Activated T-helper 1 cell treated with anti-CD3 and anti-CD28 coated beads, Interleukin-2, amount 50 U/mL, for 16 hours (primary cell): ENCODE measurements at places on chromosomes 6 and 20.

DNA sequence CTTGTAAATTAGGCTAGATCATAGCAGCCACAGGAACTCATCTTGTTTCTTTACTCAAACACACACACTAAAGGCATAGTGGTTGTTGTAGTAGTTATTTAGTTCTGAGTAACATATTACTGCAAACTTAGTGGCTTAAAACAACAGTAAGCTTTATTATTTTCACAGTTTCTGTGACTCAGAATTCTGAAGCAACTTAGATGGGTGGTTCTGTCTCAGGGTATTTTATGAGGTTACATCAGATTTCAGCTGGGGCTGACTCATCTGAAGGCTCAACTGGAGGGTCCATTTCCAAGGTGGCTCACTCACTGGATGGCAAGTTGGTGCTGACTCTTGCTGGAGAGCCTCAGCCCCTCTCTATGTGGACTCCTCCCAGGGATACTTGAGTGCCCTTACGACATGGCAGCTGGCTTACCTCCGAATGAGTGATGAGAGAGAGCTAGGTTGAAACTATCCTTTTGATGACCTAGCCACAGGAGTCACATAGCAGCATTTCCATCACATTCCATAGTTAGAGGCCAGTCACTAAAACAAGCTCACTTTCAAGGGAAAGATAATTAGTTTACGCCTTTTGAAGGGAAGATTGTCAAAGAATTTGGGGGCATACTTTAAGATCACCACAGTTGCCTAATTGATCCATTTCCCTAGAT, 136.5 kb upstream of the PRND start:
- DNase-seq = no peak

GRCh38 chr6:144266091-144266649, 19.0 kb upstream of the UTRN start:
- no peak for DNase-seq

- no peak for DNase-seq
Observed at GRCh38 chr6:37331047-37331446, 22.7 kb upstream of the RNF8 start.

DNA sequence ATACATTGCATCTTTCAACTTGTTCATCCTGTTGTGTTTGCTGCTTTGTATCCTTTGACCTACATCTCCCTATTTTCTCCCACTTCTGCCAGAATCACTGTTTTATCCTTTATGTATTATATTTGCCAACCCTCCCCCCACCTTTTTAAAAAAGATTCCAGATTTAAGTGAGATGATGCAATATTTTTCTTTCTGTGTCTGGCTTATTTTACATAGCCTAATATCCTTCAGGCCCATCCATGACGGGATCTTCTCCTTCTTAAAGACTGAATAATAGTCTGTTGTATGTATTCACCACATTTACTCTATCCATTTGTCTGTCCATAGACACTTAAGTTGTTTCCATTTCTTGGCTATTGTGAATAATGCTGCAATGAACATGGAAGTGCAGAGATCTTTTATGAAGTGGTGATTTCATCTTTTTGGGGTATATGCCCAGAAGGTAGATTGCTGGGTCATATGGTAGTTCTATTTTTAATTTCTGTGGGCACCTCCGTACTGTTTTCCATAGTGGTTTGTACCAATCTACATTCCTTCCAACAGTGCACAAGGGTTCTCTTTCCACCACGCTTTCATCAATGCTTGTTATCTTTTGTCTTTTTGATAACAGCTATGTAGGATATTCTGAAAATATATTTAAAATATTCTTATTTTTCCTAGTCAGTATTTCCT, 181.0 kb downstream of the CDKAL1 start:
- DNase-seq = no peak

DNA sequence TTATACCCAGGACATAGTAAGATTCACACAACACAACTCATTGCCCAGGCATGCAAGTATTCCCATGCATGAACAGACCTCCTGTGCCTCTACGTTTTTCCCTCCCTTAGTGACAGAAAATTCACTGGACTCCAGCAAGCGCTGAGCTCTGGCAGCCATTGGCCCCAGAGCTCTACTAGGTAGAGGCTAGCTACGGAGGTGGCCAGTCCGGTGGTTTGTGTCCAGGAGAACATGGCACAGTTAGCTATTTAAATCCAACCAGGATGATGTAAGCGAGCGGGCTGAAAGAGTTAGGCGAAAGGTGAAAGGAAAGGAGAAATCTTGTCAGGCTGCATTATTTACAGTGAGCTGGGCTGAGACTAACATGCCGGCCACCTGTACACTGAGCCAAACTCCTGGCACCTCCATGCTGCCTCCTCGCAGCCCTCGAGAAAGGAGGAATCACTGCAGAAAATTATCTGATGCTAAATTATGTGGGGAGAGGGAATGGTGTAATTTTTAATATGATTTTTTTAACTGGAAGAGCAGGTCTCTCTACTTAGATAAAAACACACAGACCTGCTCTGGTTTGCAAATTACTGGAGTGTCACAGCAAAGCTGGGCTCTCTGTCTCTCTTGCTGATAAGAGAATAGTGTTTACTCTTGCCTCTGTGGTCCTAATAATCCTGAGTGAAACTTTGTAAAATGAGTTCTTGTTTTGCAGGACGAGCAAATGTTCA, 50.1 kb upstream of the ARMC2 start:
- no peak for DNase-seq

GRCh38 chr20:11329271-11329670, 588.4 kb upstream of the BTBD3 start:
- DNase-seq = no peak

DNA sequence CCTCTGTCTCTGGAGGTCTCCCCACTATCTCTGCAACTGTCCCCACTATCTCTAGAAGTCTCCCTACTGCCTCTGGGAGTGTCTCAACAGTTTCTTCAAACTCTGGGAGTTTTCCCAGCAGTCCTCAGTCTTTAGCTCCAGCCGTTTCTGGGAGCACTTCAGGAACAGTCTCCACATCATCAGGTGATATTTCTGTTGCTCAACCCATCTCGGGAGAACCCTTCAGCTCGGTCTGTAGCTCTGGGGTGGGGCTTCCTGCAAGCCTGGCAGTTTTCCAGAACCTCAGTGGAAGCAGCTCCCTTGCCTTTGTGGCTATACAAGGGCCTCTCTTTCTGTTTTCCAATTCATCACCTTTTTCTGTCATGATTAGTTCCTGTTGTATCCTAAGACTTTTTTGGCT, 3.0 kb upstream of the SFTA2 start:
- no peak for DNase-seq

DNA sequence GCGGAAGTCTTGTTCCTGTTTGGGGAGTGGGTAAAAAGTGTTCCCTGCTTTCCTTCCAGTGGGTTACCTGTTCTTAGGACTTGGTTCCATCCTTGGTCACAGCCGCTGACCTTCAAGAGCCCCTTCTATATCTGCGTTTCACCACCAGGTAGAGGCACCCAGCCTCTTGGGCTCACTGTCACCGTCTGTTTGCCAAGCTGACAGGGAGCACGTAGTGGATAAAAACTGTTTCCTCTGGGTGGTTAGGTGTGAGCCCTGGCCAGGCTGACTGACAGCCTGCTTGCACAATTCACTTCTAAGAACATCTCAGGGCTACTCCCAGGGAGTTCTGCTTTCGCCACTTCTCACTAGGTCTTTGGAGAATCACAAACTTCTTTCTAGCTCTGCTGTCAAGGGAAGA, 1.8 kb upstream of the JPH2 start:
- DNase-seq = no peak

DNA sequence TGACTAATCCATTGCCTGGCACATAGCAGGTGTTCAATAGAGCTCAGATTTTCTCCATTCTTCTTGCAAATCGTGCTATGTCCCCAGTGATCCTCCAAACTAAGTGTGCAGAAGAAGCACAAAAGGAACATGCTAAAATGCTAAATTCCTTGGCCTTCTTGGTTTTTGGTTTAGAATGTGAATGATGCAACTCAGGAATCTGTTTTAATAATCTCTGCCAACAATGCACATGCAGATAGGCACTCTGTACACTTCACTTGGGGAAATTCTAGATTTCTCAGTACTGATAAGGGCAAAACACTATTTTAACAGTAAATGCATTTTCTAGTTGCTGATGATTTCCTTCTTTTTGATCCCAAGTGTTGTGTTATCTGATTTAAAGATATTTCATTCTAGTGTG, 35.2 kb downstream of the SLC22A1 start:
- DNase-seq = no peak

DNA sequence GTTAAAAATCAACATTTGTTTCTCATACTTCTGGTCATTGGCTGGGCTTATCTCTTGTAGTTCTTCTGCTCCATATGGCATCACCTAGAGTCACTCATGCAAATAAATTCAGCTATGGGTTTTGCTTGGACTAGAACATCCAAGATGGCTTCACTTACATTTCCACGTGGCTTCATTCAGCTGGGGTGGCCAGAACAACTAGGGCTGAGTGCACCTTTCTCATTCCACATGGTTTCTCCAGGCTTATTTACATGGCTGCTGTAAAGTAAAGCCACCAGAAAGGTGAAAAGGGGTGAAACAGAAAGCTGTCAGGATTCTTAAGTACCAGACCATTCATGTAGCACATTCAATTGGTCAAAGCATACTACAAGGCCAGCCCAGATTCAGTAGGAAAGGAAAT, 151.1 kb upstream of the BMP2 start:
- DNase-seq = no peak

DNA sequence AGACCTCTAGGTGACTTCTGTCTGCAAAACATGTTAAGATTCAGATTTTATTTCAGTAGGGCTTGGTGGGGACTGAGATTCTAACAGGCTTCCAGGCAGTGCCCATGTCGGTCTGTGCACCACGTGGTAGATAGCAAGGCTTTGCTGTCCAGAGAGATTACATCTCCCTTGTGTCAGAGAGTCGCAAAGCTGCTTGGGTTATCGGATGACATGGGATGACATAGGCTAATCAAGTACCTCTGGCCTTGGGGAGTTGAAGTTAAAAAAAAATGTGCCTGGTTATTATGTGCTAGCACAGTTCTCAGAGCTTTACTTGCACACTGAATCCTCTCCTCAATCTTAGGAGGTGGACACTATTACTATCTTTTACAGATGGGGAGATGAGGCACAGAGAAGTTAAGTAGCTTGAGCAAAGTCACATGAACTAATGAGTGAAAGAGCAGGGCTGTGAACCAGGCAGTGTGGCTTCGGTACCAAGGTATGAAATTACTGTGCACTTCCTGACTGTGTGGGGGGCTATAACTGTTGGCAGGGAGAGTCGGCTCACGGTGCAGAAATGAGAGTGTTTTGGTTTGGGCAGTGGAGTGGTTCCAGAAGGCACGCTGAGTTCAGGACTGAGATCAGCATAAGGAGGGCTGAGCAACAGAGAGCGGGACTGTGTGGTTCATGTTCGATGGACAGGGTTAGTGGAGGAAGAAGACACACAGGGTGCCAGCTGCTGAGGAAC, 41.1 kb downstream of the FARS2 start:
- no peak for DNase-seq

GRCh38 chr6:44528716-44529115, 141.2 kb downstream of the CDC5L start:
- no peak for DNase-seq

DNA sequence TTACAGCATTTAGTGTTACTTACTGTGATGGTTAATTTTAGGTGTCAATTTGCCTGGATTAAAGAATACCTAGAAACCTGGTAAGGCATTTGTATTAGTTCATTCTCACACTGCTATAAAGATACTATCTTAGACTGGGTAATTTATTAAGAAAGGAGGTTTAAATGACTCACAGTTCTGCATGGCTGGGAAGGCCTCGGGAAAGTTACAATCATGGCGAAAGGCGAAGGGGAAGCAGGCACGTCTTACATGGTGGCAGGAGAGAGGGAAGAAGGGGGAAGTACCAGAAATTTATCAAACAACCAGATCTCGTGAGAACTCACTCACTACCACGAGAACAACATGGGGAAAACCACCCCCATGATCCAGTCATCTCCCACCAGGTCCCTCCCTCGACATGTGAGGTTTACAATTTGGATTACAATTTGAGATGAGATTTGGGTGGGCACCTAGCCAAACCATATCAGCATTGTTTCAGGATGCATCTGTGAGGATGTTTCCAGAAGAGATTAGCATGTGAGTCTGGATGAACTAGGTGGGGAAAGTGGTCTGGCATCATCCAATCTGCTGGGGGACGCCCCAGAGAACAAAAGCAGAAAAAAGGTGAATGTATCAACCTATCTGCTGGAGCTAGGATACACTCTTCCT, 76.8 kb downstream of the MKKS start:
- no peak for DNase-seq

GRCh38 chr6:47141963-47142362, 99.8 kb upstream of the ADGRF1 start:
- DNase-seq = no peak

DNA sequence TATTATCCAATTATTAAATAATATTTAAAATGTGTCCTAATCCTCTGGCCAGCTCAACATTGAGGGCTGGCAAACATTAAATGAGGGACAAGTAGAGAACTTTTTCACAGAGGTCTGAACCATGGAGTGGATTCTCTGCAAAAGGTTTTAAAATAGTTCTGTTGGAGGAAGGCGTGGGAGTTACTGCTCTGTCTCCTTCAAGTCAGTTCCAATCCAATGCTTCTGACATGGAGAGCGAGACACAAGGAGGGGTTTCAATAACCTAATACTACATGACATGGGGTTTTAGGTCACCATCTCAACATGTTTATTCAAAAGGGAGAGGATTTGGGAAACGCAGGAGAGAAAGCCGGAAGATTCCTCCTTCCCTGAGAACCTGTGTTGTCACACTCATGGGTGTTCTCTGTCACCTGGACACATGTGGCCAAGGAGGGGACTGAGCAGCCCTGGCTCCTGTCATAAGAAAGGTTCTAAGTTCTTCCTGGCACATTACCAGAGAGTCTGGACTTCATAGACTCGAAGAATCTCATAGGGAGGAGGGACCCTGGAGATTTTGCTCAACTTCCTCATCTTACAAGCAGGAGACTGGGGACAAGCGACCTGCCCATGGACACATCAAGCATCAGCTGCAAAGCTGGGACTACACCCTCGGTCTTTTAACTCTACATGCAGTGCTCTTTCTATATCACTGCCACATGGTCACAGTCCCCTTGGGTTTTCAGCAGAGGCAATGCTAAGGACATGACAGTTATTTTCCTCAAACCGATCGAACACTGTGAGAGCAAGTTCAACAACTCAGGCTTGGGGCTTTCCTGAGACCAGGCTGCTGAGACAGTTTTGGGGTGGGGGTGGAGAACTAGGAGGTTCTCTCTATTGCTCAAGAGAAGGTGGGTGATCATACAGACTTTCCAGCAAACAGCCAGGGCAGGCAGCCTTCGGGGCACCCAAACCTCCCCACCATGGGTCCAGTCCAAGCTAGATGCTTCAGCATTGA, 38.6 kb downstream of the PRDM1 start:
- DNase-seq = no peak

- no peak for DNase-seq
Observed at GRCh38 chr6:110664933-110665332, 150.3 kb downstream of the CDK19 start.

- DNase-seq = no peak
Observed at GRCh38 chr6:128131566-128131965, 230.7 kb upstream of the THEMIS start.

- DNase-seq = no peak
Observed at GRCh38 chr20:37945091-37945547, 42.2 kb downstream of the VSTM2L start.

- no peak for DNase-seq
Observed at GRCh38 chr6:109939654-109940053, 38.5 kb upstream of the GPR6 start.
